SHP77 (cell line): ENCODE measurements at places on chromosomes 2 and 18.

DNA sequence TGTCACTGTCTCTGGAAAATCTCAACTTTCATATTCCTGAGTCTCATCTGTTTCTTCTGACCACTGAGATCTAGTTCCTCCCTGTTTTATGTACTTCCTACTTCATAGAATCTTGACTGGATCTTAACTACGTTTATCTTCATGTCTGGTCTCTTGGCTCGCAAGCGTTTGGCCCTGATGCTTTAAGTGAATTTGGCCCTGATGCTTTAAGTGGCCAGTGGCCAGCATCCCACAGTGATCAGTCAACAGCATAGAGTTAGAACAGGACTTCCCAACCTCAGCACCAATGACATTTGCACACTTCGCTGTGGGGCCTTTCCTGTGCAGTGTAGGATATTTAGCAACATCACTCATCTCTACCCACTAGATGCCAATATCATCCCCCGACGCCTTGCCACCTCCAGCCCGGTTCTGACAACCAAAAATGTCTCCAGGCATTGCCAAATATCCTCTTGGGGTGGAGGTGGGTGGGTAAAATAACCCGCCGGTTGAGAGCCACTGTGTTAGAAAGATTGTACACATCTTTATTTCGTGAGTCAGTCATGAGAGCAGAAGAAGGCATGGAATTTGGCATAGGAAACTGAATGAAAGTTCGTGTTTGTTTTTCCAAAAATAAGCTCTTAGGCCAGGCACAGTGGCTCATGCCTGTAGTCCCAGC is 12.2 kb downstream of the TM4SF20 start:
- no peak for DNase-seq

GRCh38 chr18:62738639-62739038 is 23.3 kb downstream of the PHLPP1 start:
- no peak for DNase-seq

DNA sequence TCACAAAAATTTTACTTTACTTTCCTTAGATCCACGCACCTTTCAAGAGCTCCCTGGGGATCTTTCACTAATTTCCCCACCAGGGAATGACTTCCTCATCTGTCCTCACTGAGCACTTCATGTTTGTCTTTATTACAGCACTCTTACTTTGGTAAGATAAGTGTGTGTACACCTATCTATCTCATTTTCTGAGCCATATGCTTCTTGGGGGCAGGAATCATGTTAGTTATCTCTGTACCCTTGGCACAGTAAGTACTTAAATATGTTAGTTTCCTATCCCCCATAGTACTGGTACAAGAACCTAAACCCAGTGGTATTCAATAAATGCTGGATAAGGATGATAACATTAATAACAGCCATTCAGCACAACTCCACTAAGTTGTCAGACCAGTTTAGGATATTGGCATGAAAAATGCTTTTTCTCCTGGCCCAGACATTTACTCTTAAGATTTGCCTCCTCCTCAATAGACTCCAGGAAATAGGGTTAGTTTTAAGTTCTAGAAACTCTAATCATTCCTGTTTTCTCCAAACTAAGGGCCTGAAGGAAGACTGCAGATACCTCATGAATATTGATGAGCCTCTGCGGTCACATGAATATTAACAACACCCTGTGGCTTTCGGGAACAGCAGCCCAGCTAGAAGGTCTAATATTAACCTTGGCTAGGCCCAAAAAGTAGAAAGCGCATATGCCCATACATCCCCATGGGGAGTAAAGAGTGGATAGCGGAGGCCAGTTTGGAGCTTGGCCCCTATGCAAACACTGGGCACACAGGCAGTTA is 38.2 kb downstream of the NHEJ1 start:
- no peak for DNase-seq

DNA sequence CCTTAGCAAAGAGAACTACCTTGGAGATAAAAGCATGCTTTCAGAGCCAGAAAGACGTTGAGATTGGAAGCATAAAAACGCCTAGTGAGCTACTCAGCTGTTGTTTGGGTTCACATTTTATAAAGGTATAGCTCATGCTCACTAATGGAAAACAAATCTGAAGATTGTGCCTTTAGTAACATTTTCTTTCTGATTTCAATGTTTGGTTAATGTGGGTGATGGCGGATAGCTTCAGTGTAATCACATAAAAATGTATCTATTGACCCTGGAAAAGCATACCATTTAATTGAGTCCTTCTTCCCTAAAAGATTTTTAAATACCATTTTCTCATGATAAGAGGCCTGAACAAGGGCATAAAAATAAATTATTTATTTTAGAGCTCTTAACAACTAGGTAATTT is 73.4 kb downstream of the DTNA start:
- DNase-seq: no peak

DNA sequence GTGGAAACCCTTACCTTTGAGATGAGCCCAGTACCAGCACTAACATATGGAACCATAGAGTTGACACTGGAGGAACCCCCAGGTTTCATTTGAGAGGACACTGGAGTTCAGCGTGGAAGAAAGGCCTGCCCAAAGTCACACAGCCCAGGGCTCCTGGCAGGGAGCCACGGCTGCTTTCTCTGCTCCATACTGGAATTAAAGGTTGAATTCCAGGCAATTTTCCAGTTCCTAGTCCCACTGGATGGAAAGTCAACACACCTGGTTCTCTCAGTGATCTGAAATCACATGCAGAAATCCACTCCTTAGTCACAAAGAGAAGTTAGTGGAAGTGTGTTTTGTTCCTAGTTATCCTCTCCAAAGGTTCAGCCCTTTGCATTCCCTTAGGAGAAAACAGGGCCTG is 336.1 kb upstream of the SKOR2 start:
- DNase-seq: no peak

GRCh38 chr2:164114937-164115336 is 379.1 kb upstream of the FIGN start:
- DNase-seq: no peak

GRCh38 chr2:79855264-79856006 is 342.6 kb downstream of the CTNNA2 start:
- DNase-seq: peak; percentile 18

GRCh38 chr2:10493634-10494281 is 45.6 kb upstream of the ODC1 start:
- peak; percentile 83 for DNase-seq

DNA sequence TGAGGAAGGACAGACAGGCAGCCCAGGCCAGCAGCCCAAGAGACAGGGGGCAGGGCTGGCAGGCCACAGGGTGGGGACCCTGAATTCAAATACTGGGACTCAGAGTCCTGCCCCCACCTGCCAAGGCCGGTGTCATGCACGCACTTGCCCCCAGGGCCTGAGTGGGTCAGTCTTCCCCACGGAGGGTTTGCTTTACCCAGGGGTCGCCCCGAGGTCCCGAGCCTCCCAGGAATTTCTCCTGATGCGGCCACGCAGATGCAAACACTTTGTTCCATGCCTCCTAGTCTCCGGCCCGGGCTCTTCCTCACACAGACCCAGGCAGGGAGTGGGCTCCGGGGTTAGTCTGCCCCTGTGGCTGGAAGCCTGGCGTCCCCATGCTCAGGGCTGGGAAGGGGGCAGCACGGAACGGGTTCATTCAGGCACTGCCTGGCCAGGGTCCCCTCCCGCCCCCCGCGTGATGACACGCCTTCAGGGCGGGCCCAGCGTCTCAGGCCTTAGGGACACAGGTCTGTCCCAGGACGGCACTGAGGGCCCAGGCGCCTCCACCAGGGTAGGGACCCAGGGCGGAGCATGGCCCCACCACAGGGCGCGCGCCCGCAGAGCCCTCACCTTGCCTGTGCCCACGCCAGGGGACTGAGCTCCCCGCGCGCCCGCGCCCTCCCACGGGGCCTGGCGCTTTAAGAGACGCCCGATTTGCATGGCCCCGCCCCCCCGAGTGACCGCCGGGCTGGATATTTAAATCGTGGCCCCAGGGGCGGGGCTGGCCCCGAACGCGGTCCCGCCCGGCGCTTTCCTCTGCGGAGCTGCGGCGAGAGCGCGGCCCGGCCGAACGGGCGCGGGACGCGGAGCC is at the start of gene SNED1:
SNED1 (plus strand) TSS at position 763 of the 850 bp plus-strand sequence. CDS start 220 bp downstream, outside the sequence.
- peak; percentile 77 for DNase-seq

GRCh38 chr2:62446491-62446890 is 59.5 kb downstream of the TMEM17 start:
- DNase-seq: no peak
